Esophagus mucosa (tissue), 1 donor: ENCODE measurements at places on chromosomes 7 and 10. TPM values are rescaled to one million over a fixed set of nuclear protein-coding genes. Genes with fewer than 3 reads are reported as not detected.

The NPM3 gene
- total RNA-seq: 70.2 TPM

The CRTAC1 gene
- 1.5 TPM for total RNA-seq

DNA sequence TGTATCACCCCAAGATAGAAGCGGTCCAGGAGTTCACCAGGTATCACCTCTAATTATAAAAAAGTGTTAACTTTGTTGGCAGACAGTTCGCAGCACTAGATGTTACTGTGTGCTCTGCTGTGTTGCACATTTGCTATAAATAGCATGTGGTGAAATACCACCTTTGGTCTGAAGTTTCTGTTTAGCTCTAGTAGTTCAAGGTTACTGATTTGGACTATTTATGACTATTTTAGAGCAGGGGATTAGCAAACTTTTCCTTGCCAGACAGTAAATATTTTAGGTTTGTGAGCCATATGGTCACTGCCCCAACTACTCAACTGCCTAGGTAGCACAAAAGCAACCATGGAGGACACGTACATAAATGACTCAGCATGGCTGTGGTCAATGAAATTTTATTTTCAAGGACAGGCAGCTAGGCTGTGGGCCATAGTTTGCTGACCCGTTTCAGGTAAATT lies 16.5 kb downstream of the DENND10 start:
- no peak for ATAC-seq

DNA sequence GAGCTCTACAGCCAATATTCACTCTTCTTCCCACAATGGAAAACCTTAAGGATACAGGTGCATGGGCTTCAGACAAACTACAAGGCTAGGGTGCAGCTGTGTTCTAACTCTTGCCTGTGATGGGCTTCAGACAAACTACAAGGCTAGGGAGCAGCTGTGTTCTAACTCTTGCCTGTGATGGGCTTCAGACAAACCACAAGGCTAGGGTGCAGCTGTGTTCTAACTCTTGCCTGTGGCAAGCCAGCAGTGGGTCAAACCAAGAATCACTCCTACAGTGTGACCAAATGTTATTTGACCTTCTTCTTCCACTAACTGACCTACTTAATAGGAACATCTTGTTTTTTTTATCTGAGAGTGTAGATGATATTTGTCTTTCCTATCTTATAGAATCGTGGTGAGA lies 7.4 kb downstream of the SORCS1 start:
- no peak for ATAC-seq

The C7orf57 gene
- 1.00 TPM for total RNA-seq

- ATAC-seq: no peak
Measured at GRCh38 chr10:47348661-47349470, 703 bp downstream of the RBP3 start.
